Cerebellum (tissue), 4 donors: ENCODE measurements at places on chromosomes 5 and 9. TPM values are rescaled to one million over a fixed set of nuclear protein-coding genes. Genes with fewer than 3 reads are reported as not detected.

The LIFR gene
- total RNA-seq = 119 TPM

The ENTREP1 gene
- 11.0 TPM for total RNA-seq

The SPEF2 gene
- total RNA-seq = 31.2 TPM

The GDNF gene
- not detected for total RNA-seq

The ZNF366 gene
- 1.1 TPM for total RNA-seq

The OR1L4 gene
- not detected for total RNA-seq
